ENCODE measurements at places on chromosomes 5 and 9. TPM values are rescaled to one million over a fixed set of nuclear protein-coding genes. Genes with fewer than 3 reads are reported as not detected.

SLC34A1 gene
- total RNA-seq: not detected

PCDHA12 gene
- total RNA-seq: 32.4 TPM

WDR41 gene
- 49.3 TPM for total RNA-seq

ZNF346 gene
- total RNA-seq: 18.2 TPM

CERCAM gene
- 56.1 TPM for total RNA-seq

CARTPT gene
- not detected for total RNA-seq

GRCh38 chr5:147686421-147686820 lies 96.1 kb downstream of the JAKMIP2 start:
- DNase-seq: no peak

DNA sequence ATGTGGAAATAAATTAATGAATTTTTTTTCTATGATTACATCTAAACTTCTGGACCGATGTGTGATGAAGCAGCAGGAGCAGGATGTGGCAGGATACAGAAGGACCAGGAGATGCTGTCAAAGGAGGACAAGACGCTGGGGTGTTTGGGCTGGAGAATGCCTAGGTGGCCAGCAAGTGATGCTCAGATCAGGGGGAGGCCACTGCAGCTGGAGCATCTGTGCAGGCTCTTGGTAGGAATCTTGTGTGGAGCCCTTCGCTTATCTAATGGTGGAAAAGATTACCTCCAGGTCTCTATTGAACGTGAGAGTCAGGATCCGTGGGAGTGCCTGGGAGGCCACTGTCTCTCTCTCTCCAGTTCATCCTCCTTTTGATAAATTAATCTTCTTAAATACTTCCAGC lies 79.8 kb downstream of the MRPL36 start:
- no peak for DNase-seq

DNA sequence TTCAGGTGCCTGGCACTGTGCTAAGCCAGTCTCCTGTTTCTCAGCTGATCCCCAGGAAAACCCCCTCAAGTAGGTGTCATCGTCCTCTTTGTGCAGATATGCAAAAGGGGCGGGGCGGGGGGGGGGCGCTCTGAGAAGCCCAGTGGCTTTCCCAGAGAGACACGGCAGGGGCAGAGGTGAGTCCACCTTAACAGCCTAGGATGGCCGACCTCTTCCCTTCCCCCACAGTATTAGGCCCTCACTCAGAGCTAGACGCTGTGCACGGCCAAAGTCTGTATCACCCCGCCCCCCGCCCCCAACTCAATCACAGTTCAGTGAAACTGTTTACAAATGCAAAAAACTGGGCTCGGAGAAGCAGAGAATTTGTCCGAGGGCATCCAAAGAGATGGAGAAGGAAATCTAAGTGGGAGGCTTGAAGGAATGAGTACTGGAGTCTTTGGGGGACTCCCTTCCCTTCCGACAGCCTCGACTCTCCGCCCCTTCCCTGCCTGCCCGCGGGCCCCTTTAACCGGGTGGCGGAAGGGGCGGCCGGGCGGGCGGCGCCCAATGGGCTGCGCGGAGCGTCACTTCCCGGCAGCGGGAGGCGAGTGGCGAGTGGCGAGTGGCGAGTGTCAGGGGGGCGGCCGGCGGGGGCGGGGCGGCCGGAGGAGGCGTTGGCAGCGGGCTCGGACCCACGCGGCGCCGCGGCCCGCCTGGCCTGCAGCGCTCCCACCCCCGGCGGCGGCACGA lies at the start of gene ERGIC1:
TSS of gene ERGIC1 (plus strand) at position 566 of the 729 bp plus-strand sequence. CDS start at position 729, 163 bp downstream.
- peak; percentile 90 for DNase-seq

DNA sequence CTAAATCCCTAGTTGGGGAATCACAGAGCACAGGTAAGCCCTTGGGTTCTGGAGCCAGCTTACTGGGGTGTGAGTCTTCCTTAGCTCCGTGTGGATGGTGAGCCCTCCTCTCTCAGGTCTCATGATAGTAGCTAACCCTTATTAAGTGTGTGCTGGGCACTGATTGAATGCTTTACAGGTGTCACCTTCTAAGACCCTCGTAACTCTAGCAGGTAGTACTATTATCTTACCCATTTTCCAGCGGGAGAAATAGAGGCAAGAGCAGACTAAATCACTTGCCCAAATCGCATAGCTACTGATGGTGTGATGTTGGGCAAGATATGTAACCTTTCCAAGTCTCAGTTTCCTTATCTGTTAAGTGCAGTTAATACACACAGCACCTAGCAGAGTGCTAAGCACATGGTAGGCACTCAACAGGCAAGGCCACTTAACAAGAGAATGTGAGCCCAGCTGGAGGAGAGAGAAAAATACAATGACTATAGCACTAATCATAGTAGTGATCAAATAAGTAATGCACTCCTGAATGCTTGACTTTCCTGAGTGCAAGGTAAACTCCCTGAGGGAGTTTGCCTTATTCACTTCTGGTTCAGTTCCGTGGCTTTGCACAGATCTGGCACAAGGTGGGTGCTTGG lies at the start of gene DCANP1:
TSS of gene DCANP1 (minus strand) at position 51 of the 632 bp plus-strand sequence. CDS start 240 bp downstream, outside the sequence.
- no peak for DNase-seq

GRCh38 chr9:138075961-138076649 lies 198.5 kb downstream of the CACNA1B start:
- DNase-seq: no peak

GRCh38 chr5:34835664-34836063 lies 3.3 kb upstream of the TTC23L start:
- no peak for DNase-seq

DNA sequence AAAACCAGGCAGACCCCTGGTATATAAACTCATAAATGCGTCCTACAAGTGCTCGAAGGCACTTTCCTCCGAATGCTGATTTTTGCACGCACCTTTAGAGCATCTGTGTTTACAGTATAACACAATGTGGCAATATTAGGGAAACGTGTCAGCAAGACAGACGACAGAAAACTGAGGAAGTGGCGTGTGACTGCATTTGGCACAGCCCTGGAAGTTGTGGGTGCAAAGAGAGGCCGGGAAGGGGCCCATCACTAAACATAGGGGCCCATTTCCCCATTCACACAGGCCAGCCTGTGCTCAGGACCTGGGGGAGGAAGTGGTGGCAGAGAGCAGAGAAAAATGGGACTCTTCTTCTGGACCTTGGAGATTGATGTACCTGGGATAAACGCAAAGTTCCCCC lies 48.2 kb downstream of the RASGEF1C start:
- DNase-seq: no peak

- DNase-seq: no peak
These were observed 55.3 kb downstream of the DAP start for GRCh38 chr5:10705747-10706146.

GRCh38 chr9:15423231-15423985 lies 732 bp downstream of the SNAPC3 start:
- no peak for DNase-seq

- peak; percentile 1 for DNase-seq
These were observed 7.3 kb downstream of the COL5A1 start for GRCh38 chr9:134648701-134649530.
